ENCODE measurements at places on chromosomes 6 and 20. TPM values are rescaled to one million over a fixed set of nuclear protein-coding genes. Genes with fewer than 3 reads are reported as not detected.

DNA sequence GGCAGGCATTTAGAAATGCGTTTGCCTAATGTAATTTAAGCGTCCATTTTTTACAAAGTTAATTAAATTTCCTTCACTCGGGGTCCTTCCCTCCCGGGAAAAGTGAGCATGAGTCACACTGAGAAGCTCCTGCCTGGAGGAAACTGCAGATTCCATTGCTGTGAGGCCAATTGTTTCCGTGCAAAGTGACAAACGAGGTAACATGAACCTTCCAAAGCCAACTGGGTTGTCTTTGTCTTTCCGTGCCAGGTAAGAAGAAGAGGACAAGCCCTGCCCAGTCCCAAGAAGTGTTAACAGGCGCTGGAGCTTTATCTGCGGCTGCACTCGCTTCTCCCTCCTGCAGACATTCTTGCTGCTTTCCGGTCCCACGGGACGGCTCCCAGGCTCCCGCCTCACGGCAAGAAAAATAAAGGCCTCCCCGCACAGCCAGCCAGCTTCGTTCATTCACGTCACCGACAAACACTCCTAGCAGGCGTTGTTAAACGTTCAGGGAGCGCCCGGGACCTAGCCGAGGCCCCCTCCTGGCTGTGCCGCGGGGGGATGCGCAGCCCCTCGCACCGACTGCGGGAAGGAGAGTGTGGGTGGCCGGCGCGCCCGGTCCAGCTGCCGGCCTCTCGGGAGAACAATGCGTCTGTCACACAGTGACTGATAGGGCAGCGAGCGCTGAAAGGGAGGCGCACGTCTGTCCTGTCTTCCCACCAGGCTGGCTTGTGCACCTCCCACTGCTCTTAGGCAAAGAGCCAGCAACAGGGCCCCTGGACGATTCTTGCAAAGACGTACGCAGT lies 61.5 kb upstream of the HDDC2 start:
- H3K27ac ChIP-seq = no peak overlapping the region
- H3K36me3 ChIP-seq = no peaks in the 10 kb centered on the region
- H3K4me3 ChIP-seq = peak overlapping the region; percentile 36
- peaks cover 10% of the 10 kb centered on the region for H3K4me1 ChIP-seq
- no peak for DNase-seq

Gene CALHM4
- not detected for total RNA-seq

GRCh38 chr6:36914227-36914794 lies 28.6 kb downstream of the C6orf89 start:
- no peaks in the 10 kb centered on the region for H3K27me3 ChIP-seq
- peaks cover 64% of the 10 kb centered on the region for H3K36me3 ChIP-seq
- peaks cover 14% of the 10 kb centered on the region for H3K4me1 ChIP-seq
- H3K27ac ChIP-seq = no peak overlapping the region
- H3K4me3 ChIP-seq = no peak overlapping the region
- DNase-seq = no peak

DNA sequence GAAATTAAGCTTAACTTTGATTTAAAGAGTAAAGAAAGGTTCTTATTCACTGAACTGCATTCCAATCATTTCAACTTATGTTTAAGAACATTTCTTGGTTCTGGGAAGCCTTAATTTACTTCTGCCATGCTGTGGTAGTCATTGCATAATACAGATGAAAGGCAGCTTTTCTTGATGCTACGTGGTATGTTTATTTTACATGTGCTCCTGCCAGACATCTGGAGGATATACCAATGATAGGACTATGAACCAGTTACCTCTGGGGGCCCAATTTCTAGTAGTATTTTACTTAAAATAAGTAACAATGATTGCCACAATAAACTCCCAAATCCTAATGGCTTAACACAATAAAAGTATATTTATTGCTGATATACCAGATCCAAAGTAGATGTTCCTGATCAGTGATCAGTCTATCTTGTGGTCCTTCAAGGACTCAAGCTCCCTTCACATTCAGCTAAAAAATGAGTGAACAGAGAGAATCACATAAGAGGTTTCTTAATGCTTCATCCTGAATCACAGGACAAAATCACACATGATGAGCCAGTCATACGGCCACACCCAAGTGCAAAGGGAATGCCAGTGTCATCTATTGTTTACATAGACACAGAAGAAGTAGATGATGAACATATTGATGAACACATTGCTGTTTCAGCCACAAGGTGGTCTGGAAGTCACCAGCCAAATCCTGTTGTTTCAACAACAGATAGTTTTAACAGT lies 56.5 kb upstream of the CCN2 start:
- H3K27me3 ChIP-seq = no peaks in the 10 kb centered on the region
- no peak overlapping the region for H3K27ac ChIP-seq
- H3K4me1 ChIP-seq = peaks cover 4% of the 10 kb centered on the region
- no peaks in the 10 kb centered on the region for H3K36me3 ChIP-seq
- no peak for DNase-seq

DNA sequence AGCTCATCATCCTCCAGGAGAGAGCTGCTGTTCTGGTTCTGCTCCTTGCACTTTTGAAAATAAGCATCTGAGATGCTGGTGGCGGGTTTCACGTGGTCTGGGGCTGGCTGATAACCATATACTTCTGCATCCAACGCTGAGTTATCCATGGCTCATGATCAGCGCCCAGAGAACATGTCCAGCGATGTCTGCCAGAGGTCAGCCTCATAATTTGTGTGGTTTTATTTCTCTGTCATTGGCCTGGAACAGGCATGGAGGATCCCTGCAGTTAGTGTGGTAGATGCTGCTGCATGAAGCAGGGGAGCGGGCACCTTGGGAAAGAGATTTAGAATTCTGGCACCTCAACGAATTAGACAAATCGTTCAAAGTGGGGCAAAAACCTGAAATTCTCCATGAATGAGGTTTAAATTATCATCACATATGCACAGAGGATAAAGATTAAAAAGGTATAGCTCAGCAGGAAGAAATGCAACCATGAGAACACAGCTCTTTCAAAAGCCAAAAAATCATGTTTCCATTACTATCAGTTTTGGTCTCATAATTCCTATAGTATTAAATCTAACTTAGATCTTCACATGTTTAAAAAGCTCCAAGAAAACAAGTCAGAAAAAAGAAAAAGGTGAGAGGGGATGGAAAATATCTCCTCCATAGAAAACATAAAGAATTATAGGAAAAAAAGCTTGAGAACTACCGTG lies 157.2 kb downstream of the SOD2 start:
- no peak for DNase-seq
- no peak overlapping the region for H3K4me3 ChIP-seq
- no peaks in the 10 kb centered on the region for H3K4me1 ChIP-seq
- H3K36me3 ChIP-seq = no peaks in the 10 kb centered on the region

GRCh38 chr6:90525421-90525820 lies 61.5 kb downstream of the MAP3K7 start:
- no peak overlapping the region for H3K4me3 ChIP-seq
- H3K27me3 ChIP-seq = no peaks in the 10 kb centered on the region
- no peak for DNase-seq
- peaks cover 48% of the 10 kb centered on the region for H3K36me3 ChIP-seq
- no peak overlapping the region for H3K27ac ChIP-seq

- H3K36me3 ChIP-seq = no peaks in the 10 kb centered on the region
- peaks cover 64% of the 10 kb centered on the region for H3K4me1 ChIP-seq
- no peaks in the 10 kb centered on the region for H3K27me3 ChIP-seq
- no peak for DNase-seq
Observed at GRCh38 chr6:193773-194310, 98.4 kb upstream of the DUSP22 start.

DNA sequence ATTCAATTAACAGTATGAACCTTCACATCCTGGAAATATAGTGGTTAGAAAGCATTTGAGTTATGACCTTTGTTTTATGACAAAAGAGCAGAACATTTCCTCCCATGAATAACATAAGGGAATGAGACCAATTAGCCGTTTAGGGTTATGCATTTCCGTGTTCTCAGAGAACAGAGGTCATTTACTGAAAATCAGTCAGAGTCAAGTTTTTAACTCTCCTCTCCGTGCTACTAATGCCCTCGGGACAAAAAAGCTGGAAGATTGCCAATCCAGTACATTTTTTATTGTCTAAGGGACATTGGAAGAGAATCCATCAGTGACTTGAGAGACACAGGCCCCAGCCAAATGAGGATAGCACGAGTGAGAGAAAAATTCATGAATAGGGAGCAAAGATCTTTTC lies 632.7 kb downstream of the RFPL4B start:
- no peak overlapping the region for H3K4me3 ChIP-seq
- H3K36me3 ChIP-seq = no peaks in the 10 kb centered on the region
- no peak for DNase-seq
- H3K27ac ChIP-seq = no peak overlapping the region
- H3K4me1 ChIP-seq = no peaks in the 10 kb centered on the region

Gene OLIG3
- total RNA-seq = not detected

DNA sequence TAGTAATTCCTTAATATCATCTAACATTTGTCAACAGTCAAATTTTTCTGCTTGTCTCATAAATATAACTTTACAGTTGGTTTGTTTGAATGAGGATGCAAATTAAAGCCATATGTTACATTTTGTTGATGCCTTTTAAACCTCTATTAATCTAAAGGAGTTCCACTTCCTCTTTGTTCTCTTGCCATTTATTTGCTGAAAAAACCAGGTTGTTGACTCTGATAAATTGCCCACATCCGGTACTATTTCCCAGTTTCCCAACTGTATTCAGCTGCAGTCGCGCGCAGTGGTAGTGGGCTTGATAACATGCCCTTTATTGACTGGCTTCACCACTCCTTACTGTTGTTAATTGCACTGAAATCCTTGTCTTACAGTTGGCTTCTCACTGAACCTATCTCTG lies 32.8 kb upstream of the SIRPB2 start:
- H3K27me3 ChIP-seq = no peaks in the 10 kb centered on the region
- no peaks in the 10 kb centered on the region for H3K36me3 ChIP-seq
- no peak for DNase-seq
- H3K27ac ChIP-seq = no peak overlapping the region
- no peak overlapping the region for H3K4me3 ChIP-seq

Gene NHLRC1
- total RNA-seq = 0.88 TPM

Gene SGK2
- 1.1 TPM for total RNA-seq

DNA sequence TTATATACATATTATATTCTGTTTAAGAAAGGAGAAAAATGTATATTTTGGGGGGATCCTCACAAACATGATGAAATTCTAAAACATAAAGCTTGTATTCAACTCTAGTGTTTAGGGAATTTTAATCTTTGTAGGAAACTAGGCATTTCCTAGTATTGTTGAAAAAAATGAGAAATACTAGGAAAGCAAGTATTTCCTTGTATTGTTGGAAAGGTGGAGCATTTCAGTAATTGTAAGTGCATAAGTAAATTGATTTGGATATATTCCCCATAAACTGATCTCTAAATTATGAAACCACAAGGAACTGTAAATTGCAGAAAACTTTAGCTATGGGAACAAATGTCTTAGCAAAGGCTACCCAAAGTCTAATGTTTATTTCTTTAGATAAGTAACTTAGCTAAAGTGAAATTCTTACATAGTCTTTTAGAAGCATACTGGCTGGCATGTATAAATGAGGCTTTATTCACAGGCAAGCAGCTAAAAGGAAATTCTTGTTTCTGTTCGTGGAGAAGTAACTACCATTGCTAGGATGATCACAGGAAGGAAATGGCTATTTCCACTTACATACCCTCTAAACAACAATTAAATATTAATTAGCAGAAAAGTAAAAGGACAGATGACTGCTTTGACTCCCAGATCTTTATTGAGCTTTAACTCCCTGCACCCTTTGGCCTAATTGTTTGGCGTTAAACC lies 19.9 kb upstream of the NRN1 start:
- H3K4me1 ChIP-seq = no peaks in the 10 kb centered on the region
- H3K27ac ChIP-seq = no peak overlapping the region
- no peak for DNase-seq
- H3K4me3 ChIP-seq = no peak overlapping the region
- peaks cover 29% of the 10 kb centered on the region for H3K27me3 ChIP-seq

Gene TCF15
- total RNA-seq = not detected

DNA sequence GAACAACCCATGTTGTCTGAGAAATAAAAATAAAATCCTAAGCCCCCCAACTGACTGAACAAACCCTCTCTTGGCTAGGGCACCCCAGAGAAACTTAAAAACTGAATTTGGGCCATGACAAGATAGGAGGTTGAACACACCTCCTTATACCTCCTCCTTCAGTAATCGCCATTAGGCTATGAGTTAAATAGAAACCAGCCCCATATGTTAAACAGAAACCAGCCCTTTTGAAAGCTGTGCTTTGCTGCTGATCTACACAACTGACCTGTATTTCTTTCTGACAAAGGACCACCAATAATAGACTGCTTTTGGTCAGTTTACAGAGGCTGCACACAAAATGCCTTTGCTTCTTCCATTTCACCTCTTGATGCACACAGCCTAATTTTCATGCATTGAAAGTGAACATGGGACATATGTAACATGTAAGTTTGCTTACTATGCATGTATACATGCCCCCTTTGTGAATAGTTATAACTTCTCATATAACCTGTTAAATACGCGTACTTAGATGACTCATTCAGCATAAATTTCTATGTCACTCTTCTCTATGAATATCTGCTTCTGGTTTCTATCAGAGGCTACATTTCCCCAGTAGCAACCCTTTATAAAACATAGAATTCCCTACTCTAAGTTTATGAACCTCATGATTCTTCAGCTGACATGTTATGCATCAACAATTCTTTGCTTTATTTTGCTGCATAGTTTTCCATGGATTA lies 462.9 kb downstream of the COL12A1 start:
- no peak overlapping the region for H3K4me3 ChIP-seq
- no peak overlapping the region for H3K27ac ChIP-seq
- DNase-seq = no peak
- H3K27me3 ChIP-seq = no peaks in the 10 kb centered on the region
- H3K36me3 ChIP-seq = no peaks in the 10 kb centered on the region
- H3K4me1 ChIP-seq = no peaks in the 10 kb centered on the region

DNA sequence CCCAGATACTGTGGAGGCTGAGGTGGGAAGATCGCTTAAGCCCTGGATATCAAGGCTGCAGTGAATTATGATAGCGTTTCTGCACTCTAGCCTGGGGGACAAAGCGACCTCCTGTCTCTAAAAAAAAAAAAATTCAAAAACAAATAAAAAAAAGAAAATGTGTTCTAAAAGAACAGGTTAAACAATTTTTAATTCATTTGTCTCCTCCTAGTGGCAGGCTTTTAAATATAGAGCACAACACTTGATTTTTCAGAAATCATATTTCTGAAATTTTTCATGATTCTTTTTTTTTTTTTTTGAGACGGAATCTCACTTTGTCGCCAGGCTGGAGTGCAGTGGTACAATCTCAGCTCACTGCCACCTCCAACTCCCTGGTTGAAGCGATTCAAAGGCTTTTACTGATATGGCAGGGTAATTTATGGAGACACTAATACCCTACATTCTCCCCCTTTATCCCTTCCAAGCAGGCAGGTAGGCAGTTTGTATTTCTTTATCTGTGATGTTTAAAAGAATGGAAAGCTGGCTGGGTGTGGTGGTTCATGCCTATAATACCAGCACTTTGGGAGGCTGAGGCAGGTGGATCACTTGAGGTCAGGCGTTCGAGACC lies 8.7 kb upstream of the GTF3C6 start:
- H3K27me3 ChIP-seq = no peaks in the 10 kb centered on the region
- DNase-seq = no peak
- no peak overlapping the region for H3K27ac ChIP-seq
